ENCODE measurements at places on chromosomes 12 and 14.

- peak; percentile 36 for DNase-seq
Measured at GRCh38 chr12:40691913-40692764, at the start of gene CNTN1. TSS of gene CNTN1 (plus strand) at chr12:40692439.

- no peak for DNase-seq
Measured at GRCh38 chr14:33529787-33530757, 420.8 kb downstream of the EGLN3 start.

DNA sequence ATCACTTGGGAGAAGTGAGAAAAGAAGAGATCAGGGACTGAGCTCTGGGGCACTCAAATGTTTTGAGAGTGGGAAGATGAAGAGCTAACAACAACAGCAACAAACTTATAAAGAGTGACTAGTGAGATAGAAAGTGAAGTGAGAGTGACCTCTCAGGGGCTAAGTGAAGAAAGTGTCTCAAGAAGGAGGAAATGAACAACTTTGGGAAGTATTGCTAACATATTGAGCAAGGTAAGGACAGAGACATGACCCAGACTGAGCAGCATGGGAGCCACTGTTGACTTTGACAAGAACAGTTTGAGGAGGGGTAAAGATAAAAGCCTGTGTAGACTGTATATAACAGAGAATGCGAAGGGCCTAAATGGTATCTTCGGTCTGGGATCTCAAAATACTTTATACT is 155.1 kb upstream of the BTG1 start:
- DNase-seq, result no peak

DNA sequence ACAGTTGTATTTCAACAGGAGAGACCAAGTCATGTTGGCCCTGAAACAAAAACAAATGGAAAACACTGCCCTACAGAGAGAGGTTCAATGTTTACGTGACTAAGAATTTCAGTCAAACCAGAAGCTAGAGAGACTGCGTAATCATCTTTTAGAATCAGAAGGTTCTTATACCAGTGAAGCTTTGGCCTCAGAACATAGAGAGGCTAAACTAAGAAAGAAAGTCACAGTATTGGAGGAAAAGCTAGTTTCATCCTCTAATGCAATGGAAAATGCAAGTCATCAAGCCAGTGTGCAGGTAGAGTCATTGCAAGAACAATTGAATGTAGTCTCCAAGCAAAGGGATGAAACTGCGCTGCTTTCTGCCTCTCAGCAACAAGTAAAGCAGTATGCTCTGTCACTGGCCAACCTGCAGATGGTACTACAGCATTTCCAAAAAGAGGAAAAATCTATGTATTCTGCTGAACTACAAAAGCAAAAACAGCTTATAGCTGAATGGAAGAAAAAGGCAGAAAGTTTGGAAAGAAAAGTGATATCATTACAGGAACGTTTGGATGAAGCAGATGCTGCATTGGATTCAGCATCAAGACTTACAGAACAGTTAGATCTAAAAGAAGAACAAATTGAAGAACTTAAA is 32.5 kb upstream of the NUAK1 start:
- DNase-seq, result no peak

- DNase-seq, result no peak
Measured at GRCh38 chr12:50913224-50913623, 39.1 kb upstream of the HIGD1C start.

- DNase-seq, result no peak
Measured at GRCh38 chr12:31685801-31686200, 26.3 kb downstream of the ETFBKMT start.
